ENCODE measurements at places on chromosomes 7 and 10.

DNA sequence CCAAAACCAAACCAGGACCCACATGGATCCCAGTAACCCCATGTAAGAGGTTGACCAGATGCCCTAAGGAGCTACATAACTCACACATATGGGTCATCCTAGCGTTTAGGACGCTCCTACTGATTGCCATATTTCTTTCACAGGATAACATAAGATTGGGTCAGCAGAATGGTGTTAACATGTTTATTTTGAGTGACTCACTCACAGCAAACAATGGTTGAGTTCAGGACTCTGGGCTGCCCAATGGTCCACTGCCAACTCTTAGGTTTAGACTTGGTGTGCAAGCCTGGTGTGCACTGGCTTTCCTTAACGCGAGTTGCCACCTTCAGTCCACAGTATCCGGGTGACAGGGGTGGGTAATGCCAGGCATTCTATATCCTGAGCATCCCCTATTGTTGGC is 211.5 kb downstream of the GPAM start:
- no peak for DNase-seq

GRCh38 chr10:10852464-10852863 is 165.2 kb upstream of the CELF2 start:
- no peak for DNase-seq

- DNase-seq: no peak
Observed at GRCh38 chr10:42984035-42984610, 92.7 kb upstream of the RET start.

- DNase-seq: no peak
Observed at GRCh38 chr7:100847360-100847759, 5.2 kb upstream of the SLC12A9 start.

DNA sequence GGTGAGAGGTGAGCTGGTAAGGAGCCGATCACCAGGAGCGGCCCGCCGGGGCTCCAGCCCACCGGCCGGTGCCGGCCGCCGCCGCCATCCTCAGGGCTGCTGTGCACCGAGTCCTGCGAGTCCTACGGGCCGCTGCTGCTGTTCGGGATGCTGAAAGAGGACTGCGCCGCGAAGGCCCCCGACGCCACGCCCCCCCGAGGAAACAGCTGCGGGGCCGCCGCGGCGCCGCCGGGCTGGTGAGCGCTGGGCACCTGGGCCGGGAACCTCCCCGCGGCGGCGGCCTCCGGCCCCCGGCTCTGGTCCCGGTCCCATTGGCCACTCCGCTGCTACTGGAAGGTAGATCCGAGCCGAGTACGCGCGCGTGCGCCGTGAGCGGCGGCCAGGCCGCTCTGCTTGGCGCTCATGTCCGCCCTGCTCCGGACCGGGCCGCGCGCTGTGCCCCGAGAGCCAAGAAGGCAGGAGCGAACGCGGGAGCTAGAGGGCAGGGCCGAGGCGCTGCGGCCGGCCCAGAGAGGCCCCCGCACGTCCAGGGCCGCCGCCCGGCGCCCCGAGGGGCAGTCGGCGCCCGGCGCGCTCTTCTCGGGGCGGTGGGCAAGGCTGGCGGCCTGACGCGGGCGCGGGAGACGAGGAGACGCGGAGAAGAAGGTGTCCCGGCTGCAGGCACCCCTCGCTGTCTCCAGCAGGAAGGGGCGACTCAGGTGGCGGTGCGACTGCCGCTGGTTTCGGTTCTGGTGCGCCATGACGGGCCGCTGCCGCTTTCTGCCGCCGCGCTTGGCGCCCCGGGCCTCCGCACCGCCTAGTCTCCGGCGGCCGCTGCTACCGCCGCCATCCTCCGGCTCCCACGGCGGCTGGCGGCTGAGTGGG is 121.3 kb upstream of the WIPF3 start:
- peak; percentile 62 for DNase-seq

GRCh38 chr7:45183711-45184210 is 26.2 kb downstream of the RAMP3 start:
- DNase-seq: no peak

DNA sequence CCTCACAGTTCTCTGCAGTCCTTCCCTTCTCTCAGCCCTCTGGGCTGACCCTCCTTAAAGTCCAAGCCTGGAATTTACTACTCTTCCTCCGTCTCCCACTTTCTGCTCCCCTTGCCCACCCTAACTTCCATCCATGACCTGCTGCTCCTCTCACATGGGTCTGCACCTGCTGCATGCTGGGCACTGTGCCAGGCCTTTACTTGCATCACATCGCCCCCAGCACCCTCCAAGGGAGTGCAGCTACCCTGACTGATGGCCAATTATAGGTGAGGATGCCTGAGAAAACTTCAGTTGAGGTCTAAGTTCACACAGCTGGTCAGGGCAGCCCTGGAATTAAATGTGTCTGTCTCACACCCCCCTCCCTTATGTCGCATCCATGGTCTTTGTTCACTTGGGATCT is 53.6 kb upstream of the ZPBP start:
- peak; percentile 22 for DNase-seq

GRCh38 chr10:92042541-92042940 is 119.0 kb downstream of the BTAF1 start:
- DNase-seq: no peak

DNA sequence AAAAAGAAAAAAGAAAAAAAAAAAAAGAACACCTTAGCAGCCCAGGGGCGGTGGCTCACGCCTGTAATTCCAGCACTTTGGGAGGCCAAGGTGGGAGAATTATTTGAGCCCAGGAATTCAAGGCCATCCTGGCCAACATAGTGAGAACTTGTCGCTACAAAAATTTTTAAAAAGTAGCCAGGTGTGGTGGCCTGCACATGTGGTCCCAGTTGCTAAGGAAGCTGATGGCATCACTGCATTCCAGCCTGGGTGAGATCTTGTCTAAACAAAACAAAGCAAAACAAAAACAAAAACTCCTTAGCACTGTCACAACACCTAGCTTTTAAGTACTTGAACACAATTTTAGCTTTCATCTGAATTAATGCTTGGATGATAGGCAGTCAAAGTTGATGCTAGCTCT is 86.3 kb upstream of the MKLN1 start:
- DNase-seq: no peak

DNA sequence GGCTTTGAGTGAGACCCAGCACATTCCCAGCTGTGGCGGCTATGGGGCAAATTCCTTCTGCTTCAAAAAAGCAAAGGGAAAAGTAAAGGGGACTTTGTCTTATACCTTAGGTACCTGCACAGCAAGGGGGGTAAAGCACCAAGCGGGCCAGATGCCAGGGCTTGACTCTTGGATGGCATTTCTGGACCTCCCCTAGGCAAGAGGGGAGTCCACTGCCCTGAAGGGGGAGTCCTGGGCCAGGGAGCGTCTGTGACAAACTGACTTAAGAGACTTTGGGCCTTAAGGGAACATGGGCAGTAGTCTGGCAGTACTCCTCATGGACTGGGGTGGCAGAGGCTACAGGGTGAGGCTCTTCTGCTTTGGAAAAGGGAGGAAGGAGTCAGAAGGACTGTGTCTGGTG is 16.1 kb upstream of the FOXI2 start:
- no peak for DNase-seq

GRCh38 chr7:46723003-46723402 is 801.9 kb upstream of the IGFBP3 start:
- no peak for DNase-seq

DNA sequence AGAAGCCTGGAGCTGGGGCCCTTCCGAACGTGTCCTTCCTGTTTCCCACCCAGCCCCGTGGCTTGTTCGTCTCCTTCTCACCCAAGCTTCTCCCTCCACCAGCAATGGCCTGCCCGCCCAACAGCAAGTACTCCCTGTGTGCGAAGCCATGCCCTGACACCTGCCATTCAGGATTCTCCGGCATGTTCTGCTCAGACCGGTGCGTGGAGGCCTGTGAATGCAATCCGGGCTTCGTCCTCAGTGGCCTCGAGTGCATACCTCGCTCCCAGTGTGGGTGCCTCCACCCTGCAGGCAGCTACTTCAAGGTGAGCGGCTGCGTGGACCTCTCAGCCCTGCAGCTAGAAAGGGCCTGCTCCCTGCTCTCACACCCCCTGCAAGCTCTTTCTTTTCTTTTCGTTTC is 31.9 kb downstream of the ZAN start:
- DNase-seq: no peak

Data from GM12865 (cell line).